ENCODE measurements at places on chromosomes 1 and 21. TPM values are rescaled to one million over a fixed set of nuclear protein-coding genes. Genes with fewer than 3 reads are reported as not detected.

Gene DAB1
- total RNA-seq, result 1.4 TPM

Gene BEST4
- 0.10 TPM for total RNA-seq

Gene SPATA17
- 0.59 TPM for total RNA-seq

Gene C4BPA
- total RNA-seq, result 0.39 TPM

Gene RGS13
- total RNA-seq, result 0.79 TPM

Gene PMVK
- total RNA-seq, result 18.9 TPM

Gene IL19
- total RNA-seq, result not detected

Gene NMNAT1
- total RNA-seq, result 10.0 TPM

Gene PLA2G2F
- 3.0 TPM for total RNA-seq

Gene KRTAP19-2
- not detected for total RNA-seq

Gene CXADR
- total RNA-seq, result 44.4 TPM

DNA sequence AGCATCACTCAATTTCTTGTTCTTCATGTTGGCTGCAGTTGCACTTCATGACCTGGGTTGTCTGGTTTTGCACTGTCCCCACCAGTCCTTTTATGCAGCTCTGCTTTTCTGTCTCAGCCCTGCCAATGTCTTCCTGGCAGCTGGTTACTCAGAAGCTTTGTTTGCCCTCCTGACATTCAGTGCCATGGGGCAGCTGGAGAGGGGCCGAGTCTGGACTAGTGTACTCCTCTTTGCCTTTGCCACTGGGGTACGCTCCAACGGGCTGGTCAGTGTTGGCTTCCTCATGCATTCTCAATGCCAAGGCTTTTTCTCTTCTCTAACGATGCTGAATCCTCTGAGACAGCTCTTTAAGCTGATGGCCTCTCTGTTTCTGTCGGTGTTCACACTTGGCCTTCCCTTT, 6.6 kb downstream of the PIGV start:
- DNase-seq, result no peak

DNA sequence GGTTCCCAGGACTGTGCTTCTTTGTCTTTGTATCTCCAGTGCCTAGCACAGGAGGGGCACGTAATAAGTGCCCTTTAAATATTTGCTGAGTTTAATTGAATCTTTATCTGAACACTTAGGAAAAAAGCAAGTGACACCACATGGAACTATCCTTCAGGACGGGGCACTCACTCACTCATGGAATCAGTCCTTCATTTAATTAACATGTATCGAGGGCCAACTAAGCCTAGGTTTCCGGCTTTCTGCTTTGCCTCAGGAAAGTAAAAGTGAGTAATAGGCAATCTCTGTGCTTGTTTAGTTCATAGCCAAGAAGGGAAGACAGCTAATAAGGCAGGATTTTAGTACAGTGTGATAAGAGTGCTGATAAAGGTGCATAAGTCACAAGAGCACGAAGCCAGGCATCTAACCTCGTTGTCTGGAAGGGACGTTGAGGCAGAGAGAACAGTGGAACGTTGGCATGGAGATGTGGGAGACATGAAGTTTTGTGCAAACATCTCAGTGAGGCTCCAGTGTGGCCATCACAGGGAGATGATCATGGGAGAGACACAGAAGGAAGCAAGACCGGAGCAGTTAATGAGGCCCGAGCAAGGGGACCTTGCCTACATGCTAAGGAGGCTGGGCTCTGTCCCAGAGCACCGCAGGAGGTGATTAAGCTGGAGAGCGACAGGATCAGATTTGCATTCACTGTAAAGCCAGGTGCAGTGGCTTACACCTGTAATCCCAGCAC, 54.1 kb upstream of the TRIM67 start:
- no peak for DNase-seq

- no peak for DNase-seq
Measured at GRCh38 chr1:241310451-241310850, 46.6 kb downstream of the RGS7 start.

DNA sequence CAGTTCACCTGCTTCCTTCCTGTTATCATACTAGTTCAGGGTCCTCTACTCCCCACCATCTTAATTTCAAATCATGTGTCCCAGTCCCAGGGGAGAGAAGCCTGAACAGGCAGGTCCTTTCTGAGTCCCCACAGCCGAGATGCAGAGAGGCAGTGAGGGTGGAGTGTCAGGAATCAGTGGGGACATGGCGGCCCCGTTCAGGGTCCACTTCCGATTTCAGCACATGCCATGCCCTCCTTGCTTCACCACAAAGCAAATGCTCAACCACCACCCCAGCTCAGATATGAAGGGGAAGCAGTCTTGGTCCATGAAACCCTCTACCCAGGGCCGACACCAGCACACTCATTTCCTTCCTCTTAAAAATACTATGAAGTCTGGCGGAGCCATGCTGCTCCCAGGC, 5.2 kb upstream of the SEMA4A start:
- DNase-seq, result no peak

GRCh38 chr1:202959276-202959620, 1.1 kb upstream of the ADIPOR1 start:
- no peak for DNase-seq

GRCh38 chr1:173409613-173410012, 67.5 kb upstream of the PRDX6 start:
- no peak for DNase-seq

GRCh38 chr1:154316704-154317103, 4.2 kb upstream of the AQP10 start:
- DNase-seq, result no peak

DNA sequence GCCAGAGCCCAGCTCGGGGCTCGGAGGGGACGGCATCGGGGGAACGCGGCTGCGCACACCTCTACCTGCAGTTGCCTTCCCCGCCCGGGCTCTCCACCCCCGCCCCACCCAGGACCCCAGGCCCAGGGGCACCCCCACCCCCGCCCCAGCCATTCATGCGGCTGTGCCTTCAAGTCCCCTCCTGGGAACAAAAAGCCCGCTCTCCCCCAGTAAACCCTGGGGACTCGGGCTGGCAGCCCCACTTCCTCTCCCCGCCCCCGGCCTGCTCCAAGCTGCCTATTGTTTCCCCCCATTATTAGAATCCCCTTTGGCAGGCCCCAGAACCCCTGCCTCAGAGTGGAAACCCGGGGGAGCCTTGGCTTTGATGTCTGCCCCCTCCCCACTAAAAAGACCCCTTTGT, 18.0 kb downstream of the MEGF6 start:
- DNase-seq, result no peak

- DNase-seq, result no peak
Measured at GRCh38 chr1:230065571-230065970, 1.5 kb upstream of the GALNT2 start.

- no peak for DNase-seq
Measured at GRCh38 chr1:165942062-165942461, 114.6 kb downstream of the UCK2 start.

DNA sequence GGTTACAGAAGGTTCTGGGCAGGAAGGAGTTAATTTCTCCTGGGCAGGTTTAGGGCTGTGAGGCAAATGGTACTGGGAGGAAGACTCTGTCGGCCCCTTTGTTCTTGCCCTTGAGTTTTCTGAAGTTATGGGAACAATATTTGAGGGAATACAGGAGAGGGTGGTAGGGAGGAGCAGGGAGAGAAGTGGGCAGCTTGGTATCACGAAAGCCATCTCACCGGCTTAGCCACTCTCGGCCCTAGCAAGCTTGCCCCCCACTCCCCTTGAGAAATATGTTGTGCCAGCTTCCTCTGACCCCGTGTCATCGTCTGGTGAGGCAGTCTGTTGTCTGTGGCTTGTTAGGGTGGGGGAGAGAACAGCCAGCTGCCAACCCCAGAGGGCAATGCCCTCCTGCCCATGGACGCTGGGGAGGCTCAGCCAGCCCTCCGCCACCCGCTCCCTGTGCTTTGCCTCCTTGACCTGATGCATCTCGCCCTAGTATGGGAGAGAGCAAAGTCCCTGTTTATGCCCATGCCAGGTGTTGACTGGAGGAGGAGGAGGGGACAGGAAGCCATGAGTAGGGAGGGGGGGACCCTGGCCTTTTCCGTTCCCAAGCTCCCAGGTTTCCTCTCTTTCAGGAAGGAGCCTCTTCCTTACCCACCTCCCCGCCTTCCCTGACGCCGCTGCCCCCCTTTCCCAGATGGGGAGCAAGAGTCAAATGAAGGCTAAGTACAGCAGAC, 1.2 kb downstream of the EFNA1 start:
- DNase-seq, result peak; percentile 21

DNA sequence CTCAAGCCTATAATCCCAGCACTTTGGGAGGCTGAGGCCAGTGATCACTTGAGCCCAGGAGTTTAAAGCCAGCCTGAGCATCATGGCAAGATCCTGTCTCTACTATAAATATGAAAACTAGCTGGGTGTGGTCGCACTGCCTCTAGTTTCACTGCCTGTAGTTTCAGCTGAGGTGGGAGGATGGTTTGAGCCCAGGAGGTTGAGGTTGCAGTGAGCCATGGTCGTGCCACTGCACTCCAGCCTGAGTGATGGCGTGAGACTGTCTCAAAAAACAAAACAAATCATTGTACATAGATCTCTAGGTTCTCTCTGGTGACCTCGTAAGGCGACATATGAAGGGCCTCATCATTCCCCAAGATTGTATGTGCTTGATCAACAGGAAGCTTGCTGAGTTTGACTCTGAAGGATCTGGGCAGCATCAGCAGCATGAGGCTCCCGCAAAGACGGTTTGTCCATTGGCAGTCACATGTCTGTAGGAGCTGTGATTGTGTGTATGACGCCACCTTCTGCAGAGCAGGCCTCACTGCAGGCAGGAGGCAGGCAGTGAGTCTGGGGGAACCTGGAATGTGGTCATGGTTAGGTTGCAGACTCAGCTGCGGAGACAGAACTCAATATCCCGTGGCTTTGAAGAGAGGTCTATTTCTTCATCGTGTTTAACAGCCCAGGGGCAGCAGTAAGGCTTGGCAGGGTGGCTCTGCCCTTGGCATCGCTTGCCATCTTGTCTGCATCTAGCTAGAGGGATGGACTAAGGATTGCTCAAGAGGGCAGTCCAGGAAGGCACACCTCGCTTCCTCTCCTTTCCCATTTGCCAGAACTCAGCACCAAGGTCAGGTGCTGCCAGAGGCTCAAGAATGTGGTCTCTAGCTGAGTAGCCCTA, 14.0 kb downstream of the ATP5PO start:
- peak; percentile 32 for DNase-seq

- no peak for DNase-seq
Measured at GRCh38 chr1:184456189-184456588, 69.4 kb downstream of the C1orf21 start.

DNA sequence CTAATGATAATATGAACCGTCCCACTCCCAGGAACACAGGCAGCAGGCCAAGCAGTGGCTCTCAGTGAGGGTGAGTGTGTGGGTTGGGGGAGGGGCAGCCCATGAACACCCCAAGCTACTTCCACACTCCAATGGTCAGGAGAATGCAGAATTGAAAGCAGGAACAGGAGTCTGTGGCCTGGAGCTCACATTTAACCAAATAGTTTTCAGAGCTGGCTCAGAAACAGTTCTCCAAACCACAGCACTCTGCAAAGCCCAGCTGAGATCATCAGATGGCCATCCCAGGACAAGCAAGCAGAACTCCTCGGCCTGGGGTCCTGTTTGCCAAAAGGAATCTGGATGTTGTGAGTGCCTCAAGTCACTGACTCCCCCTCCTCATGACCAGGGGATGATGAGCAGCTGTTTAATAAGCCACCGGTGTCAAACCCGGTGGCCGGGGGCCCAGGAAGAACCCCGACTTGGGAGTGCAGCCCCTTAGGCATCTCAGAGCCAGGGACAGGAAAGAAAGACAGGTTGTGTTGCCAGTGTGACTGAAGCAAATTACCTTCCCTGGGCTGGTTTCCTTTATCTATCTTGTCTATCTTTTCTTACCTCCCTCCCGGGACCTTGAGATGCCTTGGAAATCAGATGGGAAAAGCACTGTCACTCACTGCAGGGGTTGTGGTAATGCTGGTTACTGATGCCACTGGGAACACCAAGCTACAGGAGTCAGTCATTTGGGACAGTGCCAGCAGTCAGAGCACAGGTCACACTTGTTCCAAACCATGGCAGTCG, 20.4 kb downstream of the DEGS1 start:
- DNase-seq, result no peak

DNA sequence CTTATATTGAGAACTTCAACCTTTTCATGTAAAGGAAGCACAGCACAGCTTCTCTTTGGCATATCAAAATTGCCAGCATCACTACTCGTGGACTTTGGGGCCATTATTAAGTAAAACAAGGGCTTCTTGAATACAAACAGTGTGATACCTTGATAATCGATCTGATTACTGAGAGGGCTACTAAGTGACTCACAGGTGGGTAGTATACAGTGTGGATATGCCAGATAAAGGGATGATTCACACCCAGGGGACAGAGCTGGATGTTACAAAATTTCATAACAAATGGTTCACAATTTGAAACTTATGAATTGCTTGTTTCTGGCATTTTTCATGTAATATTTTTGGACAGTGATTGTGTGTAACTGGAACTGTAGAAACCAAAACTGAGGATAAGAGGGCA, 15.4 kb downstream of the HDAC1 start:
- DNase-seq, result no peak

DNA sequence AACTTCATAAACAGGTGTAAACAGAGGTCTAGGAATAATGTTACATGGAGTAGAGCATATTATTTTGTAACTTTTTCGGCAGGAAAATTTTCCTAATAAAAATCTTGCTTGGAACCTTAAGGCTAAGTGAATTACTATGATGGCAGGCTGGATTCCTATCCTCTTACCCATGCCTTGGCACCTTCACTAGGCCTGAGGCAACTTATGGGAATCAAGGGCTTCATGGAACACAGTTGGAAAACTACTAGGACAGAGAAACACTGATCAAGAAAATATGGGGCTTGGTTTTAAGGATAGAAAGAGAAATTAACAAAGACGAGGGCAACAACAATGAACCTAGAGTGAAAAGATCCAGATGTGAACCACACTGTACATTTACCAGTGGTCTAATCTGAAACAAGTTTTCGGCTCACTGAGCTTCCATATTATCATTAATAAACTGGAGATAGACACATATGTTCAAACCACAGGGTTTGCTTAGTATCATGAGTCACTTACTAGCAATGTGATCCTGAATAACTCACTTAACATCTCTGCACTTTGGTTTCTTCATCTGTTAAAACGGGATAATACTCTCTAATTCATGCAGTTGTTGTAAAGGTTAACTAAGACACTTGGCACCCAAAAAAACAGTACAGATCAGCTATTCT, 68.5 kb downstream of the GPATCH2 start:
- DNase-seq, result no peak

- no peak for DNase-seq
Measured at GRCh38 chr1:230103306-230104173, 36.5 kb downstream of the GALNT2 start.

DNA sequence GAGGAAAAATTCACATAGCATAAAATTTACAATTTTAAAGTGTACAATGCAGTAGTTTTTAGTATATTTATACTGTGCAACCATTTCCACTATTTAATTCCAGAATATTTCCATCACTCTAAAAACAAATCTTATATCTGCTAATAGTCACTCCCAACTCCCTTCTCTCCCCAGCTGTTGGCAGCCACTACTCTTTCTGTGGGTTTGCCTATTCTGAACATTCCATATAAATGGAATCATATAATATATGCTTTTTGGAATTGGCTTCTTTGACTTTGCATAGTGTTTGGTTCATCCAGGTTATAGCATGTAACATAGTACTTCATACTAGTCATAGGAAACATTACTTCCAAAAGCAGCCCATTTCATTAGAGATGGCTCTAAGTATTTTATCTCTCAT, 25.0 kb upstream of the TMEM39B start:
- DNase-seq, result no peak

All from skin of body (tissue), 3 donors.